Fibroblast of the aortic adventitia (primary cell): ENCODE measurements at places on chromosomes 12 and 14. TPM values are rescaled to one million over a fixed set of nuclear protein-coding genes. Genes with fewer than 3 reads are reported as not detected.

Gene SPTB
- under 0.01 TPM in 1 of 2 replicates, not detected in the other for total RNA-seq

DNA sequence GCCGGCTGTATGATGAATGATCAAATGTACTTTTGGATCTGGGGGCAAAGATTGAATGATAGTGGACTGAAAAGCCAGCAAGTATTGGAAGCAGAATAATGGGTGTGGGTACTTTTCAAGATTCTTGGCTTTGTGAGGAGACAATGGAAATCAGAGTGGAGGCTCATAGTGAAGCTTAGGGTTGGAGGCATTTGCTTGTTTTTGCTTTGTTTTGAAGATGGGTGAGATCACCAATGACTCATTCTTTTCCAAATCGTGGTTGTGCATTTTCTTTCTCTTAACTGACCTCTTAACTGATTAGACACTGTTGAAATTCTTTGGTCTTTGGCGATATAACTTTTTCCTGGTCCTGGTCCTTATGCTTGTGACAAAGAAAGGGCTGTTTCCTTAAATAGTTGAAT, 54.4 kb downstream of the PELI2 start:
- peak; percentile 88 for DNase-seq

GRCh38 chr14:76541594-76542219, 165.8 kb downstream of the ESRRB start:
- DNase-seq, result no peak

DNA sequence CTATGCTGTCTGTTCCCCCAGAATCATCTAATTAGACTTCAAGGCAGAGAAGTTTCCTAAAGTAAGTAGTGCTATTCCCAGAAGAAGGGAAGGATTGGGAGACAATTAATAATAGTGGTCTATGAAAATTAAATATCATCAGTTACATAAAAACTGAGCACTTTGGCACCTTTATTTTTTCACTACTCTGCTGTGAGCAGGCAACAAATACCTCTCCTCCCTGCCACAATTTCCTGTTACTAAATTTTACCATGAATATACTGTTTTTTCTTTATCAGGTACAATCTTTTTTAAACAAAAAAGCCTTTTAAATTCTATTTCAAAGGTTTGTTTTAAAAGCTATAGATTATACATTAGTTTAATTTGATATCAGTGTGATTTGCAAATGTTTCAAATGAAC, 29.4 kb upstream of the KRAS start:
- DNase-seq, result no peak

DNA sequence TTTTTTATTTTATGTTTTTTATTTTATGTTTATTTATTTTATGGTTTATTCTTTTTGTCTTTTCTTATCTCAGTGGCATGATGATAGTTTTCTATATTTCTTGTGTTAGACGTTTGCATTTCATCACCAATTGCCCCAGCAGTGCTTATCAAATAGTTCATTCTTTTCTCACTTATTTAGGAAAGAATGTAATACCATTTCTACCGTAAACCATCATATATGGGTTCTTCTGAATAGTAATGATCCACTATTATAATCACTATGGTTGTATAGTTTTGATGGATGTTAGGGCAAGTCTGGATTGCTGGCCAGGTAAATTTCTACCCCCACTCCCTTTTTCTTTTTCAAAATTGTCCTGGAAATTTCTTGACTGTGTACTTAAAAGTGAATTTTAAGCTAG, 134.6 kb upstream of the FBXO33 start:
- DNase-seq, result no peak

DNA sequence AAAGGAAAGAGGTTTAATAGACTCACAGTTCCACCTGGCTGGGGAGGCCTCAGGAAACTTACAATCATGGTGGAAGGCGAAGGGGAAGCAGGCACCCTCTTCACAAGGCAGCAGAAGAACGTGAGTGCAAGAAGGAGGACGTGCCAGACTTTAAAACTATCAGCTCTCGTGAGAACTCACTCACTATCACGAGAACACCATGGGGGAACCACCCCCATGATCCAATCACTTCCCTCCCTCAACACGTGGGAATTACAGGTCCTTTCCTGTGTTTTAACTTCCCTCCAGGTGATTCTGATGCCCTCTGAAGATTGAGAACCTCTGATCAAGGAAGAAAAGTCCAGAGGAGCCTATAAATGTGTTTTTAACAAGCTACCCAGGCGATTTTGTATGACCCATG, 358.7 kb downstream of the MED13L start:
- DNase-seq, result no peak

DNA sequence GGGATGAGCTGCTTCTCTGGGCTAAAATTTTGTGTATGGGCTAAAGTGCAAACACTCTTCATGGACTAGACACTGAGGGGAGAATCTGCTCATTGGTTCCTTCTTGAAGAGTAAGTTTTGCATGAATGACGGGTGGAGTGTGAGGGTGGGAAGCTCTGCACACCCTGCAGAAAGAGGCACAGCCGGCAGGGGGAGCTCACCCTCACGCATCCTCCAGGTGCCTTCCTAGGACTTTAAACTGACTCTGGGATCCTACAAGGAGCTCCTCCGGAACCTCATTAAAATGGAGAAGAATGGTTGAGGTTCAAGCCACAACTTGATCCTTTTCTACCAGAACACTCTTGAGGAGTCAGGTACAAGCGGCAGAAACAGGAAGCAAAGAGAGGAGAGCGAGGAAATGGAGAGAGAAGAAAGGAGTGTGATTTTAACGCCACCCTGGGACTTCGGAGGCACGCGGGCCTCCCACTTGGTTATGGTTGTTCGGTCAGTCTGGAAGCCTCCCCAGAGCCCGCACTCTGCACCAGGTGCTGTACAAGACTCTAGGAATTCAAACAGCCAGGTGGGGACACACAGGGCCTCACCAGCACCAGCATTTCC, 87.5 kb downstream of the SETD3 start:
- peak; percentile 31 for DNase-seq

DNA sequence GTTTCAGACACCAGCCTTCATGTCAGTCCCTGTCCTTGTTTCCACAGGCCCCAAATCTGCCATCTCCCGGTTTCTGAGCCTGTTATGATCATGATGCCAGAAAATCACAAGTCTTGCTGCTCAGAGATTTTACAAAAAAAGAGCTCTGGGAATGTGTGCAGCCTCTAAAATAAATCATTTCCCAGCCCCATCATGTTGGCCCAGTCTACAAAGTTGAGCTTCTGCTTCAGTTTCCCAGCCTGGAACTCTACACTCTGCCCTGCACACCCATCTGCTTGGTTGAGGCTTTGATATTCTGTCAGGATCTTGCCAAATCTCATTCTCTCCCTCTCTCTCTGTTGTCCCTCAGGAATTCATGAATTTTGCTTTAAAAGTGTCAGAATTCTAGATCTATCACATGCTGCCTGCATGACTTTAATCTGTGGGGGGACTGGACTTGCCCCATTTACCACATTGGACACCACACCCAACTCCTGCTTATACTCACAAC, 45.5 kb downstream of the NELL2 start:
- no peak for DNase-seq
